ENCODE measurements at places on chromosomes 16 and 17.
A peak's percentile ranks its signal among the peaks of the same experiment; 100 is the strongest.

DNA sequence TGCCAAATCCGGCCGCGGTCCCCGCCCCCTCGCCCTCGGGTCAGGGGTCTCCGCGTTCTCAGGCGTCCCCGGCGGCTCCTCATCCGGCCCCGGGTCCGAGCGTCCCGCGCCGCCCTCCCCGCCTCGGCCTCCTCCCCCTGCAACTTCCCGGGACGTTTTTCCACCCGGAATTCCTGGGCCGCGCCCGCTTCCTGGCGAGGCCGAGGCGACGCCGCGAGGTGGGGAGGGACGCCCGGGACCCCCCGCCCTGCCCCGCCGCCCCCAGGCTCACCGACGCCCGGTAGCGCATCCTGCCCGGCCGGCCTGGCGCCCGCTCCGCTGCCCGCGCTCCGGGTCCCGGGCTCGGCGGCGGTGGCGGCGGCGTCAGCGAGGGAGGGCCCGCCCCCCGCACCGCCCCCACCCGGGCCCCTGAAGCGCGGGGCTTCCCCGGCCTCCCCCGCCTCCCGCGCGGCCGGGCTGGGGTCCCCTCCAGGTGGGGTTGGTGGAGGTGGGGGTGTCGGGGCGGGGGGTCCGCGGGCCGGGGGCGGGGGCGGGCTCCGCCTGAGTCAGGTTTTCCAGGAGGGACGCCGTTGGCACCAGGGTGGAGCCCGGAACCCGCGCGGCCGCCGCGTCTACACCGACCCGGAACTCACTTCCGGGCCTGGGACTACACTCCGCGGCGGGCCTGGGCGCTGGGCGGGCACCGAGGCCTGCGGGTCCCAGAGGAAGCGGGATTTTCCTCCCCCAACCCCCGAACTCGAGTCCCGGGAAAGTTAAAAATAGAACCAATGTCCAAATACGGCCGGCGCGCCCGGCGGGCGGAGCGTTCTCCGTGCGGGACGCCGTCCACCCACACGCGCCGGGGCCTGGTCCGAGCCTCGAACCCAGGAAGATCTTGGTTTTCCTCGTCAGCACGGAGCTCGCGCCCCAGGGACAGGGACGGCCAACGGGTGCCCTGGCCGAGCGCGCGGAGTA is 6.8 kb downstream of the MYO1C start:
- peak; percentile 62 for DNase-seq

GRCh38 chr17:81125573-81126081 is 39.7 kb upstream of the PVALEF start:
- DNase-seq, result no peak

DNA sequence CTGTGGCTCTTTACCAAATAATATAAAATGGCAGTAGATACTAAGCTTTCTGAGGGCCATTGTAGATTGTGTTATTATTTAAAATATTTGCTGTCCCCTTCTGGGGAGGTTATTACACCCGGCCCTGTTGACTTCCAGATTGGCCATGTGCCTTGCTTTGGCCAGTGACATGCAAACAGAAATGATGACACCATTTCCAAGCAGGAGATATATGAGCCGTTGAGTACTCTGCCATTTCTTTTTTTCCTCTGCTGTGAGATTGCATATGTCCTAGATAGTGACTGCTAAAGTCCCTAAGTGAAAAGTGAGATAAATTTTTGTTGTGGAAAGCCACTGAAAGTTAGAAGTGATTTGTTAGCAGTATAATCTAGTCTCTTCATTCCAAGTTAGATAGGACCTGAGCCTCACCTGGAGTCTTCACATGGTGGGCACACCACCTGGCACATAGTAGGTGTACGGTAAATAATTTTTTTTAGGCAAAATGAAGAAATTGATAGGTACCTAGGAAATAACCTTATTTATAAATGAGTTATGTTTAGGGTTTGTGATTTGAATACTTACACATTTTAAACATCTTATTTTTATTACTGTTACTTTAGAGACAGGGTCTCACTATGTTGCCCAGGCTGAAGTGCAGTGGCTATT is 204.0 kb upstream of the CACNG5 start:
- DNase-seq, result no peak

GRCh38 chr17:1027044-1027443 is 30.1 kb downstream of the TIMM22 start:
- DNase-seq, result no peak

DNA sequence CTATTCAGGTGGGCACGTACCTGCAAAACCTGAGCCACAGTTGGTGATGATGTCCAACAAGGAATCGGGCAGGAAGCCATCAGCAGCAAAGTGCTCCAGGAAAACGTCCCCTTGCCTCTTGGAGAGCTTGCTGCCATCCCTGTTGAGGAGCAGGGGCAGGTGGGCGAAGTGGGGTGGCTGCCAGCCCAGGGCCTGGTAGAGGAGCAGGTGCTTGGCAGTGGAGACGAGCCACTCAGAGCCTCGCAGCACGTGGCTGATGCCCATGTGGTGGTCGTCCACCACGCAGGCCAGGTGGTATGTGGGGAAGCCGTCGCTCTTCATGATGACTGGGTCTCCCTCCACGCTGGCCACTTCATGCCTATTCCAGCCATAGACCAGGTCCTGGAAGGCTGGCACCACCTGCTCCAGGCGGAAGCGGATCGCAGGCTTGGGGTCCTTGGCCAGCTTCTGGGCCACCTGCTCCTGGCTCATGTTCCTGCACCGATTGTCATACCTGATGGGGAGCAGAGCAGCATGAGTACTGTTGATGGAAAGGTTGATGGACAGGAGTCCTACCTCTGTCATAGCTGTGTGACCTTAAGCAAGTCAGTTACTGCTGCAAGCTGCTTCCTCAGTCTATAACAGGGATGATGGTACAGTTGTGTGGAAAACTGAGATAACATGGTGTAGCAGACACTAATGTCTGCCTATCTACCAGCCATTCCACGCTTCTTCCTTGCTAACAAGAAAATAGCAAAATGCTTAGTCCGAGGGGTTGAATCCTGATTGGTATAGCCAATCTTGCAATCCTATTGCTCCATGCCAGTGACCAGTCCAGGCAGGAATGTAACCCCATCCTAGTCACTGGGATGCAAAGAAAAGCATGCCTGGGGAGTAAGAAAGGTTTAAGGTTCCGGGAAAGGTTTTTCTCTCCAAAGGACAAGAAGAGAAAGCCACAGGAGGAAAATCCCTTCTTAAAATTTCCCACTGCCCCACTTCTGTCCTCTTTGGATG is 22.0 kb downstream of the EARS2 start:
- no peak for DNase-seq

- DNase-seq, result no peak
Measured at GRCh38 chr17:78249818-78250806, 18.7 kb downstream of the TMEM235 start.

Data from fibroblast of upper back skin (primary cell).